ENCODE measurements at places on chromosomes 2 and 18.

GRCh38 chr18:55384551-55385275, 203.3 kb downstream of the TCF4 start:
- no peak for DNase-seq

GRCh38 chr2:223306371-223306770, 254.4 kb downstream of the KCNE4 start:
- DNase-seq: no peak

DNA sequence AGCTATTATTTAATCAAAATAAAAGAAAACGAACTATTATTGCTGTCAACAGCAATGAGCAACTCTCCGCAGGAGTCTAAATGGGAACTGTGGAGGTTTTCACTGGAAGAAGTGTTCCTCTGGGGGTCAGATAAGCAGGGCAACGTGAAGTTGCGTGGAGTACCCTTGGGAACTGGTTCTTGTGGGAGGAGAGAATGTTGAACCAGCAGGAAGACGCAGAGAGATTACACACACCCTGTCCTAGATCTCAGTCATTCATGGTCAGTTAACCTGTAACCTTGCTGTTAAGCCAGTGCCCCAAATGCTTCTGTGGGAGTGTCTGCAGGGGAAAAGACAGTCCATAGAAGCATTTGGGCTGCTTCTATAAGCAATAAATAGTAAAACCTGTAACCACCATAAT, 20.4 kb upstream of the CABLES1 start:
- no peak for DNase-seq

- DNase-seq: no peak
Measured at GRCh38 chr2:232319067-232319802, 59.3 kb upstream of the ALPP start.

All from effector CD8-positive, alpha-beta T cell (primary cell).